ENCODE measurements at places on chromosomes 5 and 9. TPM values are rescaled to one million over a fixed set of nuclear protein-coding genes. Genes with fewer than 3 reads are reported as not detected.

GRCh38 chr5:104626122-104626521 lies 1063.5 kb upstream of the NUDT12 start:
- DNase-seq, result no peak

GFM2 gene
- total RNA-seq, result 61.4 TPM

EHMT1 gene
- total RNA-seq, result 36.1 TPM

GRCh38 chr5:104754311-104754995 lies 1191.9 kb upstream of the NUDT12 start:
- no peak for DNase-seq

CAMK2A gene
- 0.18 TPM for total RNA-seq

GRCh38 chr5:79191457-79191856 lies 44.5 kb upstream of the JMY start:
- no peak for DNase-seq

DNA sequence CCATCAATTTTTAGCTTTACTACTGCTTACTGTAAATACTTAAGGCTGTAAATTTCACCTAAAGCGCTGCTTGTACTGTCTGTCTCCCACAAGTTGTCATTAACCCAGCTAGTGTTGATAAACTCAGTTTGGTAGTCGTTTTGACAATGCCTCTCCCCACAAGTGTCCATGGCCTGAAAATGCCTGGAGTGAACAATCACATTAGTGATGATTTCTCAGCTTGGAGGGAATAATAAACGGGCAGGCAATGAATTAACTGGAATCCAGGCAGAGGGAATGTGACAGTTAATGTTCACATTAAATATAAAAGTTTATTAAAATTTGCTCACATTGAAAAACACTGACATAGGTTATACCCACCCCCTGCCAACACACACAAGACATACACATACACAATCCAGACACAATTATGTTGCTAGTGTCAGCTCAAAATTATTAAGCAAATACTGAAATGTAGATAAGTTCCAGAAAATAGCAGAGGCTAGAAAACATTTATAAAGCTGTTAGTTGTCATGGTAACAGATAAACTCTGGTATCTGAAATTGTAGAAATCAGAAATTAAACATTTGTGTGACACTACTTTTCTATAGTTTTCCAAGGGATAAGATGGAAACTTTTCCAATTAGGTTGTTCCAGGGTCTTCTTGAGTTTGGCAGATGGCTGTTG lies 341.9 kb downstream of the DIRAS2 start:
- DNase-seq, result no peak

LRRC19 gene
- not detected for total RNA-seq

DNA sequence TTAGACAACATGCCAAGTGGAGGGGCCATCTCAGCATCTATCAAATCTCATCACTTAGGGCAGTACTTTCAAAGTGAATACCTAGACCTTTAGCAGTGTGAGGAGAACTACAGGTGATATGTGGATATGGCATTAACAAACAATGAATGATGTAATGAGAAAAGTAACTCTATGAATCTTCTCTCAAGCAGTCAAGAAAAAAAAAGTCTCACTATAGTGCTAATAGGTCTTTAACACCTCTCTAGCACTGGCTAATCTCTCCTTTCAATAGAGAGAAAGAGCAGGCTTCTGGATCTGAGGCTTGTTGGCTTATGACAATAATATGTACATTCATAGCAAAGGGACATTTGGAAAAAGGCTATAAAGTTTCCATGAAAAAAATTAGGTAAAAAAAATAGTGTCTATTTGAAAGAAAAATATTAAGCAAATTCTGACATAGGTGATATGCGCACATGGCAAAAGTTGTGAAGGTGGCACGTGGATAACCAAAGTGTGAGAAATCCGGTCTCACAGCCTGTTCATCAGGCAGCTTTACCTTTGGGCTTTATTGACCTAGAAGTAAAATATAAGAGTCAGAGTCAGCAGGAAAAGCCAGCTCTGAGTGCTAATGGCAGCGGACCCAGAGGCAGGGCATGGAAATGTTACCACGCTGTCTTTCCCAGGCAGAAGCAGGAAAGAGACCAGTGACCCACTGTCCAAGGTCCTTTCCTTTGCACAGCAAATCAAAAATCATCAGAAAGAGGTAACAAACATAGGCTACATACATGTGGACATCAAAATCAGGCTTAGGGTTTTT lies 203.4 kb downstream of the EFNA5 start:
- no peak for DNase-seq

DNA sequence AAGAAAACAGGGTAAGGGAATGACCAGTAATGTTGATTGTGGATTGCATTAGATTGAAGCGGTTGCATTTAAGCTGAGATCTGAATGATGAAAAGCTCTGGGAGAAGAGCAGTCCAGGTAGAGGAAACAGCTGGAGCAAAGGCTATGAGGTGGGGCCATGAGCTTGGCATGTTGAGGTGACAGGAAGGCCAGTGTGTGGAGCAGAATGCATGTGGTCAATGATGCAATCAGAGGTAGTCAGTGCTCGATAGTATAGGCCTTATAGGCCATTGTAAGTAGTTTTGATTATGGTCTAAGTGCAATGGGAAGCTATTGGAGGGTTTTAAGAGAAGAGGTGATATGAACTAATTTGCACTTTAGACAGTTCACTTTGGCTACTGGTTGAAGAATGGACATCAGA lies 270.4 kb downstream of the ARHGAP26 start:
- DNase-seq, result no peak

DNA sequence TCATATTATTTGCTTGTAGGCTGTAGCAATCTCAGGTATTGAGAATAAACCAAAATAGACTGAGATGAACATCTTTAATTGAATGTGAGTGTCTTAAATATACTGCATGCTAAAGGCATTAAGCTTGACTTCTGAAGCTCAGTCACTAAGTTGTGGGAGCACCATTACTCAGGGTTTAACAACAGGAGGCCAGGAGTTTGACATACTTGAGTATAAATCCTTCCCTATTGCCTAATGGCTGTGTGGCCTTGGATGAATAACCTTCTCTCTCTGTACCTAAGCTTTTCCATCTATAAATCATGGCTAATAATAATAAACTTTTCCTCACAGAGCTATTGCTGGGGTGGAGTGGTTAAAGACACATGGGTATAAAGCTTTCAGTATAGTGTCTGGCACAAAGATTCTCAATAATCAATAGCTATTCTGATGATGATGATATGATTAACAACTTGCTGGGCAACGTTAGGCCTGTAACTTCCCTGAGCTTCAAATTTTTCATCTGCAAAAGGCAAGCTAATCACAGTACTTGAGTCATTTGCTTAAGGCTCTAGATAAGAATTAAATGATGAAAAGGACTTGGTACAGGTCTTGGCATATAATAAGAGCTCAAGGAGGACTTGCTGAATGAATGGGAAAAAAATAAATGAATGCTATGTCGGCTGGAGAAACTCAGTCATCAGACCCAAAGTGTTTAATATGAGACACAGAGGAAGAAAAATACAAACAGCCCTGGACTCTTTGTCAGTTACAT lies 174.0 kb upstream of the IL12B start:
- DNase-seq, result peak; percentile 45

ADGRD2 gene
- total RNA-seq, result not detected

PCDHGA1 gene
- total RNA-seq, result 0.90 TPM

TSPAN17 gene
- total RNA-seq, result 35.3 TPM

All from IMR-90 (cell line).